ENCODE measurements at places on chromosomes 1 and 21.

GRCh38 chr21:44299085-44299457 lies 782 bp upstream of the PFKL start:
- DNase-seq = no peak

DNA sequence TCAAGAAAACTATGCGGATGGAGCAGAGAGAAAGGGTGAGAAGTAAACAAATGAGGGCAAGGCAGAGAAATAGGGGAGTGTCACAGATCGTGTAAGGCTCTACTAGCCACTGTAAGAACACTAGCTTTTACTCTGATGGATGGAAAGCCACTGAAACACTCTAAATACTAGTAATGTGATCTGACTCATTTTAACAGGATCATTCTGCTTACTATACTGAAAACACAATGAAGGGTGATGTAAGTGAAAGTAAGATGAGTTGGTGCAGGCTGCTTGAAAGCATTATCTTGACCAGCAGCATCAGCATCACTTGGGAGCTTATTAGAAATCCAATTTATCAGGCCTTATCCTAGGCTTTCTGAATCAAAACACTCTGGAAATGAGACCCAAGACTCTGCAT lies 32.7 kb downstream of the TUT4 start:
- no peak for DNase-seq

GRCh38 chr1:6470132-6471085 lies 4.4 kb upstream of the TNFRSF25 start:
- no peak for DNase-seq

DNA sequence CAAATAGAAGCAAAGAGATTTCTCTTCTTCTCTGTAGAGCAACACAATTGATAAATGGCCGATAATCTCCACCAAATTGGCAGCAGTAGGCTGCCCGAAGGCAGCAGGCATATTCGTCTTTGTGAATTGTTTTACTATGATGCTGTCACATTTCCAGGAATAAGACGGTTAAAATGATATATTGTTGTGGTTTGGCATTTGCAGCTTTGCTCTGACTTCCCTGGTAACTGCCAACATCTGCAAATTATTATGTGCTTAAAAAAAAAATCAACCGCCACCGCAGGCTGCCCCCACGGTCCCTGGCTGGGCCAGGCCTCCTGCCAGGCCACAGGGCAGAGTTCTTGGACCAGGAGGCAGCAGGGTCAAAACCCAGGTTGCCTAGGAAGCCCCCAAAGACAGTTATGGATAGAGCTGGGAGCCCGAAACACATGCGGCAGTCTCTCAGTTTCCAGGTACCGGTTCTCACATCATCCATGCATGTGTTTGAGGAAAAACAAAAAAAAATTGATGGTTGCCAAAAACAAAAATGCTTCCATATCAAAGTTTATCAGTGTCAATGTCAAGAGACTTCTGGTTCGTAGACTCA lies 179.3 kb downstream of the ETS2 start:
- no peak for DNase-seq

GRCh38 chr21:26534517-26534916 lies 38.6 kb downstream of the CYYR1 start:
- no peak for DNase-seq

GRCh38 chr1:10841118-10841517 lies 44.7 kb upstream of the CASZ1 start:
- DNase-seq = no peak

DNA sequence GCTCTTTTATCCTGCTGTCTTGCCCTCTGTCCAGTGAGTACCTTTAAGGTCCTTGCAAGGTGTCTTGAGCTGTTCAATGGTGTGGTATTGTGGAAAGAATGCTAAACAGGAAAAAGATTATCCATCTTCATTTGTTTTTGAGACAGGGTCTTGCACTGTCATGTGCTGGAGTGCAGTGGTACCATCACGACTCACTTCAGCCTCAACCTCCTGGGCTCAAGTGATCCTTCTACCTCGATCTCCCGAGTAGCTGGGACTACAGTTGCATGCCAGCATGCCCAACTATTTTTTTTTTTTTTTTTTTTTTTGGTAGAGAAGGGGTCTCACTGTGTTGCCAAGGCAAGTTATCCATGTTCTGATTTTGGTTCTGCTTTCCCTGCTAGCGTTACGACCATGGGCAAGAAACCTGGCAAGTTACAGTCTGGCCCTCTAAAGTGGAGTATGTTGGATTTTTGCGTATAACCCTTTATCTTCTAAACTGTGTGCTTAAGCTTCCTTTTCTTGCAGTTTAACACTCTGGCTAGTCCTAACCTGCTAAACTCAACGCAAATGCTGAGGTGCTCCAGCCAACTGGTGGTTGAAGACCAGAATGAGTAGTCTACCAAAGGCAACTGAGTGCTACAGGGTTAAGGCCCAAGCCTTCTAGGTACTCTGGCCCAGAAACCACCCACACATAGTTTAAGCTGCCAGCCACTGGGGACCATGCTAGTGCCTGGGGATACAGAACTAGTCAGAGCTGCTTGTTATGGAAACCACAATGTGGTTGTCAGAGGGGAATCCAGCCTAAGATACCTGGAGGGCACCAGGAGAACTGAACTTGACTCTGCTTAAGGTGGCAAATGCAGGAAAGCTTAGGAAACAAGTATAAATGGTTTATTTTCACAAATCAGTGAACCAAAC lies 7.9 kb downstream of the RPL11 start:
- DNase-seq = no peak

DNA sequence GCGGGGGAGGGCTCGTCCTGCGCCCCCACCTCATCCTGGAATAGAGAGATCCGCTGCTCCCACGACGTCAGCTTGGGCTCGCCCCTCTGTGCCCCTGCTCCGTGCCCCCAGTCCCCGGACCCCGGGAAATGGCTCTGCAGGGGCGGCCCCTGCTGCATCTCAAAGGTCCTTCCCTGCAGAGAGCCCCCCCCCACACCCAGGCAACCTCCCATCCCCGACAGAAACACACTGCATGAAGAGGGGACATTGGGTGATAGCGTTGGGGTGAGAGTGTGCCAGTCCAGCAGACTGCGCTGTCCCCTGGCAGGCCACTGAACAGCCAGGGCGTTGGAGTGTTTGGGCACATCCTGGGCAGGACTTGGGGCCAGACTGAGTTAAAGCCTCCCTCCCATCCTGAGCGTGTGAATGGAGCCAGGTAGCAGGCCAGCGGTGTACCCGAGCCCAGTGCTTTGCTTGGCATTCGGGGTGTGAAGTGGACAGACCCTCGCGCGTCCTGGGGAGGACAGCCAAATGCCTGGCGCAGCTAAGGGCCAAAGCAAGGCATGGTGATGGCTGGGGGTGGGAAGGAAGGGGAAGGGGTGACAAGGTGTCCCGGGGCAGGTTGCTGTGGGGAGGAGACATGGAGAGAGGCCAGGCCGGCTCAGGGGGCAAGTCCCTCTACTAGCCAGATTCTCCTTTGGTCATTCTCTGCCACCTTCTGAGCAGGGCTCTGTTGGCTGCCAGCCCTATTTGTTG lies 633 bp upstream of the ETNK2 start:
- no peak for DNase-seq

- no peak for DNase-seq
Observed at GRCh38 chr1:230749635-230750034, 2.4 kb downstream of the CAPN9 start.

- DNase-seq = no peak
Observed at GRCh38 chr1:186683652-186684410, 3.6 kb upstream of the PTGS2 start.

DNA sequence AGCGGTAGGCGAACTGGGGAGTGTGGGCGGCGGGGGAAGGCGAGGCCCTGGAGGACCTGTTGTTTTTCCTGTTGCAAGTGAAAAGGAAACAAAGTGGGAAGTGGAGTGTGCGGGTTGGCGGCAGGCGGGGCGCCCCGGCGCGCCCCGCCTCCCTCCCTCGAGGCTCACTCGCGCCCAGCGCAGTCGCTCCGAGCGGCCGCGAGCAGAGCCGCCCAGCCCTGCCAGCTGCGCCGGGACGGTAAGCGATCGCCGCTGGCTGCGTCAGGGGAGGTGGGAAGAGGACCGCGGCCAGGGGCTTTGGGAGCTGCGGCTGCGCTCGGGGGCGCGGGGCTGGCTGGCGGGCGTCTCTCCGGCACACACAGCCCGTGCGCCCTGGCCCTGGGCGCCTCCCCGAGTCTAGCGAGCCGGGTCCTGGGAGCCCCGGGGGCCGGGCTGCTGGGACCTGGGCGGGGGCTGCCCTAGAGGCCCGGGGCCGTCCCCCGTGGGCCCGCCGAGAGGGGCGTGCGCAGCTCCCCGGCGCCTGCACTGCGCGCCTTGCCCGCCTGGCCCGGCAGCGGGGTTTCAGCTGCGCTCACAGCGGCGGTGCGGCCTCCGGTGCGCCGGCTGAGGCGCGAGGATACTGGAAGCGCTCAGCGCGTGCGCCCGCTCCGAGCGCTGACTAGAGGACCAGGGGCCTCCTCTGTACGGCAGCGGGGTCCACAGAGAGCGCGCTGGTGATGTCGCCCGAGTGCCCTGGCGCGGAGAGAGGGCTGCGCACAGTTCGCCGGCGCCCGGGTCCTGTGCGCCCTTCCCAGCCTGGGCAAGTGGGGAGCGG lies at the start of gene PIK3CD:
Gene PIK3CD (plus strand): TSS at position 167 of the 814 bp plus-strand sequence. CDS start 58,725 bp downstream, outside the sequence.
- DNase-seq = peak; percentile 81

DNA sequence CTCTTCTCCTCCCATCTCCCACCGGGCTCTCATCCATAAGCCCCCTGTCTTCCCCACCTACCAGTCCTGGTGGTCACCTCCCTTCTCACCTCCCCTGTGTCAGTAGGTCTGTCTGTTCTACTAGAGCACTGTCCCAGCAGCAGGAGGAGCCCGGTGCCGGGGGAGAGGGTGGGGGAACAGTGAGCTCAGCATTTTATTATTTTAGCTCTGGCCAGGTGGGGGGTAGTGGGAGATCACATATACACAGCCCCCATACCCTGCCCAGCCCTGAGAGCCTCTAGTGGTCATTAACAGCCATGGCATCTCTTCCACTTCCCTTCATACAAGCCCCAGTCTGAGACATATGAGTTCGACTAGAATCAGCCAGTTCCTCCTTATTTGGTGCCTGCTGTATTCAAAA lies at the start of gene TMOD4:
Gene TMOD4 (minus strand): TSS at position 119 of the 400 bp plus-strand sequence. CDS start 1,106 bp downstream, outside the sequence.
- DNase-seq = no peak

- DNase-seq = no peak
Observed at GRCh38 chr1:61816191-61816590, 73.9 kb downstream of the PATJ start.

DNA sequence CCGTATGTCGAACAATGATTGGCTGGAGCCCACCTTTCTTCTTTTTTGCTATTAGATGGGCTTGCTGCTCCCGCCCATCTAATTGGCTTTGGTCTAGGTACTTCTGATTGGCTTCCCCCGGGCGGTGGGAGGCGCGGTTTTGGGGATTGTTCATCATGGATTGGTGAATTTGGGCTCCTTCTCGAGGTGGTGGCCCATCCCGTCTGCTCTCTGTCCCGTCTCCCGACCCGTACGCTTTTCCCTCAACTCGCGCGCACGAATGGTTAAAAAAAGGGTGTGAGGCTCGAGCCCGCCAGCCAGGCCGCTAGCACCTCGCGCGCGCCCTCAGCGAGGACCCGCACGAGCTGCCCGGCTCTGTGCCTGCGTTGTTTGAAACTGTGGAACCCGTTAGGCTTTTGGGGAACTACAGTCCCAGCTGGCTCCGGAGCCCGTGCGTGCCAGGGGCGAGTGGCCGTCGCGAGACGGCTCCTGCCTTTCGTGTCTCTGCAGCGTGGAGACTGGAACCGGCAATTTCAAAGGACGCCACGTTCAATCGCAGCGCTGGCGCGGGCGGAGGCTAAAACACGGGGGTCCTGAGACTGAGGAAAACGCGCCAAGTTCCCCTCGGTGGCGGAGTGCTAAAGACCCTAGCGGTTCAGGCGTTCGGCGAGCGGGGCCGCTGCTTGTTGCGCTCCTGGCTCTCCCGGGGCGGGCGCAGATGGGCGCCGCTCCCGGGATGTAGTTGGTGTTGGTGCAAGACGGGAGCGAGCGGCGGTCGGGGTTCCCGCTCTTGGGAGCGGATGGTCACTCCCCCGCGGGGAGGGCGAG lies at the start of gene USP1:
Gene USP1 (plus strand): TSS at position 584 of the 807 bp plus-strand sequence. CDS start 2,819 bp downstream, outside the sequence.
- peak; percentile 98 for DNase-seq

GRCh38 chr1:61518670-61519400 lies 206.1 kb downstream of the TM2D1 start:
- no peak for DNase-seq

DNA sequence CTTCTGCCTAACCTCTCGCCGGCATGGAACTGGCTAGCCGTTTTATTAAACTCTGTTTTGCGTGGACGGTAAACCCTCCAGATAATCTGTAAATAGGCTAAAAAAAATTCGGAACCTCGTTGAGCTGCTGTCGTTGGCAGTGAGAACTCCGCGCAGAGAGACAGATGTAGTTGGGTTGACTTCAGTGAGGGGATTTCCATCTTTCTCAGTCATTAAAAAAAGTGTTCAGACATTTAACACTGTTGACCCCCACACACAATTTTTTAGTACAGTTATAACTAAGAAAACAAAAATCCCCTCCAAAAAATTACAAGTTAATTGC lies 464 bp downstream of the PARK7 start:
- DNase-seq = no peak

DNA sequence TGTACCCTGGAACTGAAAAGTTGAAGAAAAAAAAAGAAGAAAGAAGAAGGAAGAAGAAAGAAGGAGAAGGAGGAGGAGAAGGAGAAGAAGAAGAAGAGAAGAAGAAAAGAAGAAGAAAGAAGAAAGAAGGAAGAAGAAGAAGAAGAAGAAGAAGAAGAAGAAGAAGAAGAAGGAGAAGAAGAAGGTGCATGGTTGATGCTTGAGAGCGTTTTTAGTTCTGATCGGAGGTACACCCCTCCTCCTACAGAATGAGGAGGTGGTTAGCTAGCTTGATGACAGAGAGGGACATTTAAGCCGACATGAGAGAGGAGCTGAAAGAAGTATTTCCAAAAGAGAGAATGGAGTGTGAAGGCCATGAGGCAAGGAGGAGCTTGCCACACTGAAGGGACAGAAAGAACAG lies 5.6 kb upstream of the ZNF362 start:
- DNase-seq = no peak

GRCh38 chr1:76268341-76268740 lies 193.8 kb downstream of the ST6GALNAC3 start:
- no peak for DNase-seq

GRCh38 chr1:5265438-5266075 lies 611.1 kb downstream of the AJAP1 start:
- no peak for DNase-seq

DNA sequence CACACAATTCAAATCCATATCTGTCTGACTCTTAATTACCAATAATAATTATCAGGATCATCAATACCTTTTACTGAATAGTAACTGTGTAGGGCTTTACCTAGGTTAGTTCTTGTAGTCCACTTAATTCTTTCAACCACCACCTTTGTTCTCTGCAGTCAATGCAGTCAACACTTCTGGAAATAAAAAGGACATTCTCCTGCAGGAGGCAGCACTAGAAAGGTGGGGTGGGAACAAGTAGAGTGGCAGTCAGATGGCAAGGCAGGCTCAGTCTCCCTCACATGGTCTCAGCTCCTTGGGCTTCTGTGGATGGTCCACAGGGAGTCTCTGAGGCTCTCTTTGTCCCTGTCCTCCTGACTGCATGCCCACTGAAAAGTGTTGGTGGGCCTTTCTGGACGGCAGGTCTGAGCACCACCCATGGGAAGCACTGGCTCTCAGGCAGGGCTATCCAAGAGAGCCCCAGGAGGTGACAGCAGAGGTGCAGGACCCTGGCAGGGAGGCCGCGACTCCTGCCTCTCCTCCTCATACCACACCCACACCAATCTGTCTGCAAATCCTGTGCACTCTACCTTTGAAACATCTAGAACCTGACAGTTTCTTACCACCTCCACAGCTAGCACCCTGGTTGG lies 237.3 kb downstream of the FOXD2 start:
- DNase-seq = peak; percentile 23

- DNase-seq = no peak
Observed at GRCh38 chr1:110189181-110189580, 20.9 kb upstream of the KCNC4 start.

All from ecto neural progenitor cell (in vitro differentiated cells).